ENCODE measurements at places on chromosomes 3 and 15. TPM values are rescaled to one million over a fixed set of nuclear protein-coding genes. Genes with fewer than 3 reads are reported as not detected.
A peak's percentile ranks its signal among the peaks of the same experiment; 100 is the strongest.

The CYP1A1 gene
- 3.4 TPM for total RNA-seq

The CXCR6 gene
- not detected for total RNA-seq

DNA sequence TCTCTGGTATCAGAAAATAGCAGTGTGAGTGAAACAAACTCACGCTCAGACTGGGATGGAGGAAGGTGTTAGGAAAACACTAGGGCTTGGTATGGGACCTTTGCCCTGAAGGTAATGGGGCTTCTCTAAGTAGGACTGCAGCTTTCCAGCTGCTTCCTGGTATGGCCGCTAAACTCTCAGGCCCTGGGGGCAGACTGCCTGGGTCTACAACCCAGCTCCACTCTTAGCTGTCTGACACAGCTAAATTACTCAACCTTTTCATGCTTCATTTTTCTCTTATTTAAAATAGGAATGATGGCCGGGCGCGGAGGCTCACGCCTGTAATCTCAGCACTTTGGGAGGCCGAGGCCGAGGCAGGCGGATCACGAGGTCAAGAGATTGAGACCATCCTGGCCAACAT, 5.2 kb upstream of the YEATS2 start:
- DNase-seq, result no peak

The GNB4 gene
- total RNA-seq, result 22.6 TPM

DNA sequence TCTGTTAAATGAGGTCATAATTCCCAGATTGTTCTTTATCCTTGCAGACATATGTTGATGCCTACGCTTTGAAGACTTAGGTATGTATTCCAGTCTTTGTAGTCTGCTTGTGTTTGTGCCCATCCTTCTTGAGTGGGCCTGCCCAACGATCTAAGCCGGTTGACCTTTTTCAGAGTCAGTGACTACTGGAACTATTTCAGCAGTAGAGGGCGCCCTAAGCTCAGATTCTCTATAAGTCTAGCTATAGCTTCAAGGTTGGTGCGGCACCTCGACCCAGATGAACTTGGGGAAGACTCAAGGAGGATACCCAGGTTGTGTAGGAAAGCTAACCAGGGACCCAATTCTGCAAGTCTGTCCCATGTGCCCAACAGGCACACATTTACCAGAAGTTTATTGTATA, 228.8 kb upstream of the PPP2R3A start:
- DNase-seq, result peak; percentile 80

The FSIP1 gene
- total RNA-seq, result 0.27 TPM

- no peak for DNase-seq
Observed at GRCh38 chr15:80115021-80115420, 37.8 kb upstream of the FAH start.

GRCh38 chr15:79117442-79118204, 27.0 kb upstream of the RASGRF1 start:
- DNase-seq, result no peak

DNA sequence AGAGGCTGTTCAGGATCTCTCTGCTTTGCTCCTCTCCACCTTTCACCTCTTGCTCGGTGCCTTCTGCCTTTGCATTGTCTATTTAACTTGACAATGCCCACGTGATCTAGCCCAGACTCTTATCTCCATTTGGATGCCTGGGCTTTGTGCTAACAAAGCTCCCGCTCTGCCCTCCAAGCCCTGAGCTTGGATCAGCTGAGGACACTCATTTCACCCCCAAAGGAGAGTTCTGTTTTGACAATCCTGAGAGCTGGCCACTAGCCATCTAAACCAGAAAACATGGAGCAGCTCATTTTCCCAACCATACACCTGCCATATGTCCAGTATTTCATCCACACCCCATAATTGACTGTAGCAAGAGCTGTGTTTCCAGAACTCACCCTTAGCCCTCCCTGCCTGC, 12.8 kb downstream of the GPR176 start:
- no peak for DNase-seq

The EIF1B gene
- total RNA-seq, result 41.3 TPM

DNA sequence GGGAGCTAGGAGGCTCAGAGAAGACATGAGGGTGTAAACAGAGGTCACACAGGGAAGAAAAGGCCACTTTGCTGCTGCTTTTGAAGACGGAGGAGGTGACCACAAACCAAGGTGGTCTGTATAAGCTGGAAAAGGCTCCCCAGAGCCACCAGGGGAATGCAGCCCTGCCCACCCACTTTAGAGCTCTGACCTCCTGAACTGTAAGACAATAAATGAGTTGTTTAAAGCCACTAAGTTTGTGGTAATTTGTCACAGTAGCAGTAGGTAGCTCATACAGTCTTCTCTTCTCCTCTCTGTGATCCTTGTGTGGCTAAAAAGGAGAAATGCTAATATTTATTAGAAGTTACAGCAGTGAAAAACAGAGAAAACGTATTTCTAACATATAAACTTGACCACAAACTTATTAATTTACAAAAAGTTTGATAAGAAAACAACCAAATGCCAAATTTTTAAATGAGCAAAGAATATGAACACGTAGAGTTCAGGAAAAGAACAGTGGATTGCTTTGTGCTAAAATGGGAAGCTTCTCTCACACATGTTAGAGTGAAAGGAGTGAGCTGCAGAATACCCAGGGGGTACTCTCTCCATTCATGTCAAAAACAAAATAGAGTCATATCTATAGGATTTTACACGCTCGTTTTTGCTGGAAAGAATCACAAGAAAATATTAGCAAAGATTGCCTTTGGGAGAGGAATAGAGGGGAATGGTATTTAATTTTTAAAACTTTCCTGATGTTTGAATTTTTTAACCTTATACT, 71.0 kb downstream of the NOX5 start:
- DNase-seq, result no peak

The C3orf20 gene
- total RNA-seq, result 0.28 TPM

- DNase-seq, result peak; percentile 13
Observed at GRCh38 chr3:189292667-189293484, 121.1 kb downstream of the TPRG1 start.

The SLCO2A1 gene
- total RNA-seq, result not detected

- no peak for DNase-seq
Observed at GRCh38 chr15:41017066-41017735, 63.9 kb downstream of the CHAC1 start.

DNA sequence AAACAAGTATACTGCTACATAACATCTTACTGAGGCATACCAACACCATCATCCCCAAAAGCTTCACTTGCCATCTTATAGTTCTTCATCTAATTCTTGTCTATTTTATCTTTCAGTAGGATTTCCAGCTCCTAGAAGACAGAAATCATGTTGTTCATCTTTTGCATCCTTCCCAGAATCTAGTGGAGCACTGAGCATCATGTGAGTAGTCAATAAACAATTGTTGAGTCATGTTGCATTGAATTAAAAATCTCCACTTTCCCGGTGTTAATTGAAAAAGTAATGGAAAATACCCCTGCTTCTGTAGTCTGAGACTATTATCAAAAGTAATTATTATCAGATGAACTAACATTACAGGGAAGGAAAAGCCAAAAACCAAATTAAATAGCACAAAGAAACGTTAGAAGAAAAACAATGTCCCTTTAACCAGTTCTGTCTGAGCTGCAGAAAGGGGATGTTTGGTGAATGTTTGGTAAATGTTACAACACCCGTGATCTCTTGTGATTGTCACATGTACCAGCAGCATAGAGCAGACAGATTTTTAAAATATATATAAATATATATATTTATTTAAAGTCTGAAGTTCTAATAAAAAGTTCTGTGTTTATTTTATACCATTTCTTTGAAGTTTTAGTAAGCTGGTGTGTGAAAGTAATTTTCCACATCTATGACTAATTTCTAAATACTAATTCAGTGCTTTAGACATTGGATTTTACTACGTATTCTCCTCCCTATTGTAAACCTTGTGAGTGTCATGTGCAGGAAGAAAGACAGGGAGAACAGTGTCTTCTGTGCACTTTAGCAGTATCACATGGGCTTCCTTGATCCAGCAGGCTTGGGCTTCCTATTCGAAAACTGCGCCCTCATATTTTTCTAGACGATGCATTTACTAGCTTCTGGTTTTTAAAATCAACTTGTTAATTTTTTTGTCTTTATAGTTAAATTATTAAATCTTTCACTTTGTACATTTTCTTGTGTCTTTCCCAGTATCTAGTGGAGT, 85.6 kb downstream of the RAP2B start:
- no peak for DNase-seq

DNA sequence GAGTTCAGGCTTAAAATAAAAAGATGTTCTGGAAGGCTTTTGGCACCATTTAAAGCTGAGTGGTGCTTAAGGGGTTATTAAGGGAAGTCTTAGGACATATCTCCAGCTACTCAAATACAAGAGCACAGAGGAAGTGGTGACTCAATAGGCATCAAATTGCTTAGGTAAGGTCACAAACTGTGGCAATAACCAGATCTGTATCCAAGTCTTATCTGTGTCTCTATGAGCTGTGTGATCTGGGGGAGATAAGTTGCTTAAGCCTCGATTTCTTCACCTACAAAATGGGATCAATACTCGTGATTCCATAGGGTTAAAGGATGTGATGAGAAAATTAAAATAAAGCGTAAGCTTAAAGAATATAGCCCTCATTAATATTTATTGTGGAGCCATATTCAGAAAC, 7.6 kb downstream of the HDC start:
- DNase-seq, result no peak

The FAM162A gene
- 34.3 TPM for total RNA-seq

GRCh38 chr15:66702787-66703539, 927 bp downstream of the SMAD6 start:
- no peak for DNase-seq

The C3orf62 gene
- total RNA-seq, result 6.7 TPM

The SLC6A11 gene
- not detected for total RNA-seq

DNA sequence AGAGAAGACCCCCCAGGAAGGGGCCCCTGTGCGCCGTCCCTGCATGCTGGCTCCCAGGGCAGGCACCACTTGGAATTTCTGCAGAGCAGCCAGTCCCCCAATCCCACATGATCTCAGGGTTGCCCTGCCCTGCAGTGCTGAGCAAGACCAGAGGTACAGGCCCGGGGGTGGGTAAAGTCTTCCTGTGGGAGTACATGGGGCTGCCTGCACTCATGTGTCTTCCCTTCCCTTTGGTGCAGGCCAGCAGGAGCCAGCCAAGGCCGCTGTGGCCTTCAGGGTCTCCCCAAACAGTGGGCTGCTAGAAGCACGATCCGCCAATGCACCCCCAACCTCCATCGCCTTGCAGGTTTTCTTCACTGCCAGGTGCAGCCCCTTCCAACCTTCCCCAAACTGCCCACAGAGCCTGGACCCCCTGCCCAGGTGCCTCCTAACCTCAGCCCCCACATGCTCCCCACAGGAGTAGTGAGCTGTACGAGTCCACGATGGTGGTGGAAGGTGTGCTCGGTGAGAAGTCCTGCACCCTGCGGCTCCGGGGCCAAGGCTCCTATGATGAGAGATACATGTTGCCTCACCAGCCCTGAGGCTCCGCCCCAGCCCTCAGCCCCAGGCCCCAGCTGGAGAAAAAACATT, 15.0 kb downstream of the ACAA1 start:
- no peak for DNase-seq

The C3orf85 gene
- not detected for total RNA-seq

DNA sequence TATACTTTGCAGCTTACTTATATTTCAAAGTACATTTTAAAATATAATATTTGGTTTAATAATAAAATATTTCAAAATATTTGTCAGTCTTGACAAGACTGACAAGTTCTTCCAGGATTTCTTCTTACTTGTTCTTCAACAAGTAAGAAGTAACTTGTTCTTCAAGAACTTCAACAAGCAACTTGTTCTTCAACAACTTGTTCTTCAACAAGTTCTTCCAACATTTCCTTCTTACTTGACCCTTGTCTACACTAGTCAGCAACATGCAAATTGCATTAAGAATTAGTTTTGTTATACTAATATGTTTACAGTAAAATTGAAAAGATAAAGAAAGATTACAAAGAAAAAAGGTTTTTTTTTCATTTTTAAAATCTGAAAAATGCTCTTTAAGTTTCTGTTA, 731.7 kb downstream of the NSUN3 start:
- no peak for DNase-seq

- DNase-seq, result no peak
Observed at GRCh38 chr3:179363332-179363731, 15.8 kb downstream of the MFN1 start.

GRCh38 chr3:47512416-47513124, 942 bp downstream of the ELP6 start:
- no peak for DNase-seq

The CHRNA5 gene
- total RNA-seq, result 34.9 TPM

- DNase-seq, result no peak
Observed at GRCh38 chr15:88382482-88382983, 84.7 kb downstream of the MRPL46 start.

The ILDR1 gene
- total RNA-seq, result 15.7 TPM

GRCh38 chr15:74403588-74403919, 30.2 kb downstream of the SEMA7A start:
- DNase-seq, result no peak

All from Calu3 (cell line).